GM23338 (cell line): ENCODE measurements at places on chromosomes 7 and 10.

GRCh38 chr7:22931011-22931410, 82.9 kb downstream of the HYCC1 start:
- no peak for DNase-seq

GRCh38 chr7:41336981-41337380, 365.9 kb downstream of the INHBA start:
- DNase-seq, result no peak

DNA sequence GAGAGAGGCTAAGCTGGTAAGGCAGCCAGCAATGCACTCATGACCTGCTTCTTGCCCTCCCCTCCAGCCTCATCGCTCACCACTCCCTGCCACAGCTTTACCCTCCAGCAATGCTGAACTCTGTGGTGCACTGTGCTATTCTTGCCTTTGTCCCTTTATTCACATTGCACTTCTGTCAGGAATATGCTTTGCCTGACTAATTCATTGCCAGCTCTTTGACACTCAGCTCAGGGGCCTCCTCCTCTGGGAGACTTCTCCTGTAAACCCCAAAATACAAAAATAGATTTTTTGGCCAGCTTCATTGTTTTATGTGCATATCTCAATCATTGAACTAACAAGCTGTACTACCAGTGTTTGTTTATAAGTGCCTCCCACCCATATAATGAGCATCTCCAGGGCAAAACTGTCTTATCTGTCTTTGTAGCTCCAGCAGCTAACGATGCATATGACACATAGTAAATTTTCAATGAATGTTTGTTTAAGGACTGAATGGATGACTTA, 8.2 kb downstream of the CNNM1 start:
- DNase-seq, result no peak

DNA sequence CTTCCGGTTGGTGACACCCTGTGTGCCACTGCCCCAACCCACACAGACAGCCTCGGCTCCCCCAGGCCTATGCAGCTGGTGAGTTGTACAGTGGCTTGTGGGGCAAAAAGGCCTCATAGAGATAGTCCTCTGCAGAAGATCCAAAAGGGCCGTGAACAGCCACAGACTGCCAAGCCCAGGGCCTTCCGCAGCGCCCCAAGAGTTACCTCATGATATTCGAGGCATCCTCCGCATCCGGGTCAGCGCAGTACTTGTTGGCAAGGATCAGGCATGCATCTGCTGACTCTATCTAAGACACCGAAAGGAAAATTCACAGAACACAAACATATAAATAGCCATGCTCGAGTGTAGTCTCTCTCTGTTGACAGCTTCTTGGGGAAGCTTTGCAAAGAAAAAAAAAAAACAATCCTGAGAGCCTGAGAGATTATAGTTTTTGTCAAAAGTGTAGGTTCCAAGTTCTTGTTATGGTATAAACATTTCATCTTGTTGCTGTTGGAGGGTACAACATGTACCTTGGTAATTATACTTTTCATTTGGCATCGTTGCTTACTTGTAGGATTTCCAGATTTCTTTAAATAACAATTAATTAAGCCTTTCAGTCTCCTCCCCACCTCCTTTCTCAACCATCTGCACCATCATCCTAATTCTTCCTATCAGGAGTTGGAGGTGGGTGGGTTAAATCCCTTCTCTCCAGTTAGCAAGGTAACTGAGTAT, 553.0 kb downstream of the KCNMA1 start:
- no peak for DNase-seq

GRCh38 chr10:75955973-75956502, 524.6 kb downstream of the LRMDA start:
- DNase-seq, result no peak

DNA sequence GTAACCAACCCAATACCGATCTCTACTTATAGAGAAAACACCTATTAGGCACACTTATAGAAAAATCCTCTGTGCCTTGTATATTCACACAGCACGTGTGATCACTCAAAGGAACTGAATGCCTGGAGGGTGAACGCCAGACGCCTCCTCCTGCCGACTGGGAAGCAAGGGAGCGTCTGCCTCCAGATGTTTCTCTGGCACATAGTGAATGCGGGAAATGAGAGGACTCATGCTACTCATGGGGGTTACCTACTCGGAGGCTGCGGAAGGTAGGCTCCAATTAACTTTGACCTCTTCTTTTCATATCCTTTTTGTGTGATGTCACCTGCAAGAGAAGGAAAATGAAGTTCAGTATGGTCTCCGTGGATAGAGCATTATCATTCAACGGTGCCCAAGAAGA, 203.3 kb downstream of the DIP2C start:
- no peak for DNase-seq

GRCh38 chr10:78868861-78869260, 199.9 kb upstream of the ZMIZ1 start:
- no peak for DNase-seq

- DNase-seq, result peak; percentile 69
Observed at GRCh38 chr10:87915406-87915805, 52.0 kb downstream of the PTEN start.

- DNase-seq, result no peak
Observed at GRCh38 chr7:7761340-7761973, 43.0 kb upstream of the RPA3 start.

GRCh38 chr10:72297805-72298591, 24.3 kb downstream of the DDIT4 start:
- DNase-seq, result peak; percentile 98

- DNase-seq, result no peak
Observed at GRCh38 chr7:128892521-128893250, 17.8 kb downstream of the KCP start.

GRCh38 chr7:50212666-50213621, 91.6 kb upstream of the IKZF1 start:
- no peak for DNase-seq

DNA sequence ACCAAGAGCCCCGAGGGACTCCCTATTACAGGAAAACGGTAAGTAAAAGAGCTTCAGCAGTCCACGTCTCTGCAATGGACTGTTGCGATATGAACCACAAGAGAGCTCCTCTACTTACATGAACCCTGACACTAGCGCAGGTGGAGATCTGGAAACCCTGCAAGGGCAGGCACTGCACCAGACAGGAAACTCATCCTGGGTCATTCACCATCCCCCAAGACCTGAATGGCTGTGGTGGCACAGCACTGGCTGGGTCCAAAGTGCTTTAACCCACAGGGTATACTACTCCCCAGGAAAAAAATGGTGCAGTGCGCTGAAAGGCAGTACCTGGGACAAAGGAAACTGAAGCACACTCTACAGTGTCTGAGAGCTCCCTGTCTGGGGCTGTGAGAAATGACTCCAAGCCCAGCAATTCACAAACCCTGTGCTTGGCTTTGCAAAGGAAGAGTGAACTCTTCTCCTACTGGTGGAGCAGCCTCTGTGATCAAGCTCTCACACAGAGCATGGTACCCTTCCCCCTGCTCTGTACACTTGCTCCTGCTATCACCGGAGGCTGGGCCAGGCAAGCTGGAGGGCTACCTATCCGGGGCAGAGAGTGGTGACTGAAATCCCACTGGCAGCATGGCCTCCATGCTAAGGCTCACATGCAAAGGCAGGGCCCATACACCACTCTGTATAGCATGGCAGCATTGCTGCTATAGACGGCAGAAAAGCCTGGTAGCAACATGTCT, 44.9 kb downstream of the HIBADH start:
- no peak for DNase-seq

DNA sequence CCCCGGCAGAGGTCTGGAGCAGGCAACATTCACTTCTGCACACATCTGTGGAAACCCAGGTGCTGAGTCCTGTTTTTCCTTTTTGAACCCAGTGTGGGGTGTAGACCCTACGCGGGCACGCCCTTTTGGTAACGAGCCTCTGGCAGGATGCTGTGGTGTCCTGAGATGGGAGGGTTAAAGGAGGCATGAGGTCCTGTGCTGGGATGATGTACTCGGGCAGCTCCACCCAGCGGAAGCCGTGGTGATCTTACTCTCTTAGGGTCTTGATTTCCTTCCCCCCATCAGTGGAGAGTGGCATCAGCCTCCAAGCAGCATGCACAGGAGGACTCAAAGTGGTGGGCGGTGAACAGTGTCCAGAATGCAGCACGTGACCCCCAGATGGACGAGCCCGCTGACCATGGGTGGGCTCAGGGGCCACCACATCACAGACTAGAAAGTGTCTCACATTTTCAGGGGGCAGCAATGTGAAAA, 148.6 kb downstream of the DNAJB6 start:
- no peak for DNase-seq

GRCh38 chr10:6657196-6657595, 77.1 kb upstream of the PRKCQ start:
- no peak for DNase-seq

DNA sequence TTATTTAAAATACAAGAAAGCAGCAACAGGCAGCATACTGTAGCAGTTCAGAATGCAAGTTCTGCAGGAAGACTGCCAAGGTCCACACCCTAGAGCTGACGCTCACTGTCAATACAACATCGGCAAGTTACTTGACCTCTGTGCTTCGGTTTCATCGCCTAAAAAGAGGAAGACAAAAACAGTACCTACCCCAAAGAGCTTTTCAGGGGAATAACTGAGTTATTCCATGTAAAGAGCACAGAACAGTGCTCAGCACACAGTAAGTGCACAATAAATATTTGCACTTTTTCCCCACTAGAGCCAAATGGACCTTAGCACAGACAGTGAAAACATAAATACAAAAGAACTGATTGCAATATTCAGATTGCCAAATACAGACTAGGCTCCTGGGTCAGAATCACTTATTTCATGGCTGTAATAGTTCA, 88.6 kb downstream of the USP6NL start:
- no peak for DNase-seq

- peak; percentile 80 for DNase-seq
Observed at GRCh38 chr10:31490858-31491504, 172.0 kb downstream of the ZEB1 start.

- DNase-seq, result peak; percentile 46
Observed at GRCh38 chr7:2713370-2713769, 25.4 kb downstream of the AMZ1 start.

GRCh38 chr10:4334015-4334414, 492.0 kb upstream of the AKR1E2 start:
- DNase-seq, result no peak

DNA sequence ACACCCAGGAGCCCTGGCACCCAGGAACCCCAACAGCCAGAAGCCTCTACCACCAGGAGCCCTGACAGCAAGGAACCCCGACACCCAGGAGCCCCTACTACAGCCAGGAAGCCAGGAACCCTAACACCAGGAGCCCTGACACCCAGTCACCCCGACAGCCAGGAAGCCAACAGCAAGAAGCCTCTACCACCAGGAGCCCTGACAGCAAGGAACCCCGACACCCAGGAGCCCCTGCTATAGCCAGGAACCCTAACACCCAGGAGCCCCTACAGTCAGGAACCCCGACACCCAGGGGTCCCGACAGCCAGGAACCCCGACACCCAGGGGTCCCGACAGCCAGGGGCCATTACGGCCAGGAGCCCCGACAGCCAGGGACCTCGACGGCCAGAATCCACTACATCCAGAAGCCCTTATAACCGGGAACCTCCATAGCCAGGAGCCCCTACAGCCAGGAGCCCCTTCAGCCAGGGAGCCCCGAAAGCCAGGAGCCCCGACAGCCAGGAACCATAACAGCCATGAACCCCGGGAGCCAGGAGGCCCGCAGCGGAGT, 440 bp upstream of the GLRX3 start:
- no peak for DNase-seq

DNA sequence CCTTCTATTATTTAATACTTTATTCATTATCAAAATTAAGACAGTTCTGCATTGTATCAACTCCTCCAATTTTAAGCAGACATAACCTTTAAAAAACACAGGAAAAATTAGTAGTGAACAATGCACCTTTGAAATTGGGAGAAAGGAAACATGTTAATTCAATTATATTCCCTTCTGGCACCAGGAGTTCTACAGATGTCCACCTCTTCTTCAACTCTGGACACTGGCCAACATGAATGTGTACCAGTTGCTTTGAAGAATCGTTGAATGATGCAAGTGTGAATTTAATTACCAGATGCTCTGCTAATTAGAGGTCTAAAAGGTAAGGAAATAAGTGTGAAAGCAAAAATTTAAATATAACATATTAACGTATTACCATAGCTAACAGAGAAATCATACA, 206.7 kb upstream of the IGFBP3 start:
- DNase-seq, result no peak

DNA sequence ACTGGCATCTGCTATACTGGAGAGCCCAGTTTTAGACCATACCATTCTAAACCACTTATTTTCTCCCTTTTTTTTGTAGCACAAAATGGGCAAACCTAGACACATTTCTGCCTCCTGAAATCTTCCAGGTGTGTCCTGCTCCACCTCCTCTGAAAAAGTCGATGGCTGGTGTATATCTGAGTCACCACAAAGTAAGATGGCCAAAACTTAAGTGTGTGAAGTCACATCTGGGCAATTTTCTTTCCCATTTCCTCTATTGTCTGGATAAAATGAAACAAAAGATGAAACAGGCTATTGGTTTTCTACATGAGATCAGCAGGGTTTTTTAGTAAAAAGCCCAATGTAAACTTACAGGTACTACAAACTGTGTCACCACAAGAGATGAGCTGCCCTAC, 65.5 kb downstream of the OSBPL3 start:
- DNase-seq, result no peak

DNA sequence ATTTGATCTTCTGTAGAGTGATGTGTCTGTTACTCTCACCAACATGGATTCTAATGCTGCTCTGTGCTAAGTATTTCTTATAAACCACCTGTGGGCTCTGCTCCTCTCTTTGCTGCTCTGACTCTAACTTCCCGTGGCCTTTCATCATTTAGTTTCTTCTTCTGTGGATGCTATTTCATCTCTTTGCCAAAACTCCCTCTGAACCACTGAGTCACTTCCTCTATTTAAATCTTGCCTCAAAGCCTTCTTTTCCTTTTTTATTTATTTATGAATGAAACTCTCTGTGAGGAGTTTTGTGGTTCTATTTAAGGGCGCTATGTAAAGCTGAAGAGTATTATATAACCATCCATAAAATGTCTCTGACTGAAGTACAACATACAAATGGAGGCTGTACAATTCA, 538.5 kb downstream of the SUGCT start:
- DNase-seq, result no peak

DNA sequence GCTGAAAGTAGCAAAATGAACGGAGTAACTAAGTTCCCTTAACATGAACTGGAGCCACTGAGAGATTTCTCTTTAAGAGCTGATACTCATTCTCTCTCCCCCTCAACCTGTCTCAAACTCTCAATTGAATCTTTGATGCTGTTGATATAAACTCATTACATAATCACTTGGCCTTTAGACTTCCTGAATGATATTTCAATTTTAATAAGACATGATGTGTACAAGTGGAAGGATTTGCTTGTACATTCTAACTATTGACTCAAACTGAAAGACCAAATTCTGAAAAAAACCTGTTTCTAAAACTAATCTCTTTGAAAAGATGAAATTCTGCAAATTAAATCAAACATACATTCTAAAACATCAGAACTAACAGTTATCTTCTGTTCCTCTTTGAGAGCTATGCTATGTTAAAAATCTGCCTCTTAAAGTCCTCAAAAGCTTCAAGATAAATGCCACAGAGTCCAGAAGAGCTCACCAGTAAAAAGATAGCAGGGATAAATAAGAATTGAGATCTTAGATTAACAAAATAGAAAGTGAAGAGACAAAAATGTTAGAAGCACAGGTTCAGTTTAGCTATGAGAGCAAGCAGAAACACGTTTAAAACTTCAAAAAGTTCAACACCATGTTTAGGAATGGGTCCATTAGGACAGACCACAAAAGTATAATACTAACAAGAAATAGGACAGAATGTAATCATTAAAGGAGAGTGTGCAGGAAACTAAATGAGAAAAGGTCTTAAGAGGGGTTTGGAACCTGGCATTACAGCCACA, 46.1 kb downstream of the TNPO3 start:
- no peak for DNase-seq
